ENCODE measurements at places on chromosomes 3 and 15.

DNA sequence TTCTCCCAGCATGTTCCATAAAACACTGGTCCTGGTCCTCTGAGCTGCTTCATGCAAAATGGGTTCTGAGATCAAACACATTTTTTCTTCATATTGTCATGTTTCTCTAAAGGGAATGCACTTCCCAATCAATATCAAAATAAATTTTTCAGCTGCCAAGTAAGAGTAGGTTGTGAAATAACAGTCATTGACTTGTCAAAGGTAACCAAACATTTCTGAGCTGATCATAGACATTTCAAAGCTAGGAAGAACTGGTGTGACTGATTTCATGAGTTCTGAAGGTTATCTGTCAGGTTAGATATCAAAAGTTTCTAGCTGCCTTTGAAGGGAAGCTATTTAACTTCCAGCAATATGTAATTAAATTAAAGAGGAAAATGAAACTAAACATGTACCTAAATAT lies 770.9 kb downstream of the TBL1XR1 start:
- no peak for DNase-seq

GRCh38 chr15:29749365-29750086 lies 72.7 kb downstream of the TJP1 start:
- no peak for DNase-seq

GRCh38 chr15:29530966-29531365 lies 261.3 kb upstream of the NSMCE3 start:
- no peak for DNase-seq

- no peak for DNase-seq
These were observed 38.0 kb upstream of the COPB2 start for GRCh38 chr3:139427283-139428060.

DNA sequence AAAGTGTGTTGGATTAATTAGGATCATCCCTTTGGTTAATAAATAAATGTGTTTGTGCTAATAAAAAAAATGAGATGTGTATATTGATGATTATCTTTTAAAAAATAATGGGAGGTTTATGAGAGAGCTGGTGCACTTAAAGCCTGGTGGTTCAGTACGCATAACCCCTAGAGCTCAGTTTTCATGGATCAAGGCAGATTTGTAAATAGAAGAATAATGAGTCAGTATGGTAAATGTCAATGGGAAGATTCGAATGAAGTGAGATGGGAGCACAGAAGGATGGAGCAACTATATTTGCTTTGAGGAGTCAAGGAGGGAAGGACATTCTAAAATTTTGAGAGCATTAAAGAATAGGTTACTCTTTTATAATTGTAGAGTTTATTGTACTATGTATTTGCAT lies 35.4 kb downstream of the AKAP13 start:
- DNase-seq: no peak

DNA sequence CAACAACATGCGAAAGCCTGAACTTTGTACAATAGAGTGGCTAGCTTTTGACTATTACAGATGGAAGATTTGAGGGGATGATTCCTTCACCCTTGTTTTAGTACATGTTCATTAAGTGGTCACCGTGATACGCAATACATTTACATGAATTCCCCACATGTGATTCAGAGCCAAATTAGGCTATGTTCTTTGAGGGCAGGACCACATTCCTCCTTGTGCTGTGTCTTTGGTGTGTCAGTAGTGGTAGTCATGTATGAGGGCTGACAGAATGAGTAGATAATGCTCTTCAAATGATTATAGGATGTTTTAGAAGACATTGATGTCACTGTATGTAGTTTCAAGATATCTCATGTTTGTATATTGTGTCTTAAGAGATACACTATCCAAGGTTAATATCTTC lies 12.1 kb downstream of the PTPRG start:
- no peak for DNase-seq

GRCh38 chr15:39947401-39948197 lies 13.7 kb downstream of the EIF2AK4 start:
- no peak for DNase-seq

DNA sequence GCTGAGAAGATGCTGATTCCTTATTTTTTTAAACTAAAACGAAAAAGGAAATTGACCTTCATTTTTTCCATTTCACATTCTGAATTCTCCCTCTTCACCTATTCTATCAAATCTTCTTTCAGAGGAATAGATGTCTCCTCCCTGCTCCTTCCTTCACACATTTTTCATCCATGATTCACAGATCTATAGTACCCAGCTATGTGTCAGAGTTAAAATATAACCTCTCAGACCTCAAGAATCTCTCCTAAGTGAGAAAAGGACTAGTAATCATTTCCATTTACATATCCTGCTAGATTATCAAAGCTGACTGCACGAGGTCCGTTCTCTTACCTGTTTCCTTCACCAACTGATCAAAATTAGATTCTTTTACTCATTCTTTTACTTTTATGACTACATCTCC lies 1297.6 kb upstream of the ALCAM start:
- no peak for DNase-seq

- DNase-seq: peak; percentile 55
These were observed 119.9 kb downstream of the LMLN start for GRCh38 chr3:198079771-198080520.

DNA sequence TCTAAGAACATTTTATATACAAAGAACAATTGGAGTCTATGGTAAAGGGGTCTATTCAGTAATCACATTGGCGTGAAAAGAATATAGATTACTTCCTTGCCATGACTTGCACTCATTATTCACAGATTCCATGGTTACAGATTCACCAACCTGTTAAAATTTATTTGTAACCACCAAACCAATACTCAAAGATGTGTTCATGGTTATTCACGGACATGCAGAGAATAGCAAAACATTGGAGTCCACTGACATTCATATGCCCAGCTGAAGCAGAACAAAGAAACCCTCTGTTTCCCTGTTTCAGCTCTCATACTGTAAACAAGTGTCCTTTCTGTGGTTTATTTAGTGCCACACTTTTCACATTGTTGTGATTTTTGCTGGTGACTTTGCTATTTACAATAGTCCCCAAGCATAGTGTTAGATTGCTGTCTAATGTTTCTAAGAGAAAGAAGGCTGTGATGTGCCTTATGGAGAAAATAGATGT lies 185.8 kb upstream of the TTC14 start:
- DNase-seq: no peak

- DNase-seq: no peak
These were observed 332.6 kb upstream of the KCNMB2 start for GRCh38 chr3:178203650-178204049.

DNA sequence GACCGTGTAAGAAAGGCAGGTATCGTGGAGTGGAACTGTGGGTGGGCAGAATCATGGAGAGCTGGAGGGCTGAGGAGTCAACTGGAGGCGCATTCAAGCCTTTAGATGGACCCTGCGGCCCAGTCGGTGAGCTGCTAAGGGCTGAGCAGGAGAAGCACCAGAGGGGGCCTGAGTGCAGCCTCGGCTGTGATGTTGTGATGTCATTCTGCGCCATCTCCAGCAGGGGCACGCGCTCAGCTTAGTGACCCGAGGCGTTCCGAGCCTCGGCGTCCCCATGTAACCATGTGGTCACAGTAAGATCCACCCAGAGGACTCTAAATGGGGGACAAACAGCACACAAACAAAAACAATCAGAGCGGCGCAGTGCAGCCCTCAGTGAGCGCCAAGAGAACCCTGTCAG lies 76.8 kb downstream of the VGLL4 start:
- no peak for DNase-seq

GRCh38 chr15:38042211-38042610 lies 107.8 kb downstream of the TMCO5A start:
- no peak for DNase-seq

GRCh38 chr3:29494305-29495036 lies 213.6 kb downstream of the RBMS3 start:
- DNase-seq: no peak

DNA sequence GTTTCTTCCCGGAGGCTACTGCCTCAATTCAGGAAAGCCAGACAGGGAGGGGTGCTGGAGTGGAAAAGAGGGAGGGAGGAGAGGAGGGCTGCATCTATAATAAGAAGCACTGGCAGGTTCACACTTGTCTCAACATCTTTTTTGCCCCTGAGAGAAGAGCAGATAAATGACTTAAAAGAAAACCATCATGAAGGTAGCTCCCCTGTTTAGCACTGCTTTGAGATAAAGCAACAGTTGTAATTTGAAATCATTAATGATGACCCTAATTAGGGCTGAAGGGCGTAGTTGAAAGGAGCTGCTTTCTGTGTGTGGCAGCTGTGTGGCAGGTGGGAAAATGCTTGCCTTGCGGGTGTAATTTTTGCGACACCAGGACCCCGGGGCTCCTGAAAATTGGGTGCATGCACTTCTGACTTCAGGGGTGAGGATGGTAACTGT lies 222.8 kb upstream of the IL12A start:
- DNase-seq: no peak

- no peak for DNase-seq
These were observed 85.5 kb downstream of the LIPC start for GRCh38 chr15:58517252-58517681.

- DNase-seq: no peak
These were observed 14.3 kb downstream of the ZIC4 start for GRCh38 chr3:147391781-147392624.

- DNase-seq: no peak
These were observed 26.7 kb downstream of the SLC12A8 start for GRCh38 chr3:125185805-125186204.

DNA sequence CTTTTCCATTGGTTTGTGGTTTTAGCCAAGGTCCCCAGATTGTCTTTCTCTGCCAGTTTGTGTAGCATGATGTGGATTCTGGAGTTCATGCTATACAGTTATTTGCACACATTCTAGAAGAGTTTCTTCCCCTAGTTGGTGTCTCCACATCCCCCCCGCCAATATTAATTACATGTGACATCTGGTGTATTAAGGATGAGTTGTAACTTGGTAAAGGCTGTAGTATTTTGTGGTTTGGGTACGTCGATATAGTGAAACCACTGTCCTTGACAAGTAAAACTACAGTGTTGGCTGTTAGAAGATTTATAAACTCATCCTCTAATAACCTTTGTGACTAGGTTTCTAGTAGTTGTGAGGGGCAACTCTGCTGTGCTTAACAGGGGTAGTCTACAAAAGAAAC lies 23.7 kb upstream of the P4HTM start:
- DNase-seq: no peak

DNA sequence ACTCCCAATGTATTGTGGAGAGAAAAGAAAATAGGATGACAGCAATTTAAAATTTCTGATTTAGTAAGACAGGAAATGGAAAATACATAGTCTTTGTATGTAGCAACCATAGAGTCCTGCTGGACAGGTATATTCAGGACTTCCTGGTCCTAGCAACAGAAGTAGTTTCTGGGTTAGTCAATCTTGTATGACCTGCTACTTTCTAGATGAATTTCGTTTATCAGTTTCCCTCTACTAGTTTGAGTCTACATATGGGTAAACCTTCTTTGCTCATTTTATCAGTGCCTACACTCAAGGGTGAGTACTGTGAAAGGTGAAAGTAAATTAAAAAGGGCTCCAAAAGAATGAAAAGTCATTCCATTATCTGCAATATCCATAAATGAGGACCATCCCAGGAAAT lies 309.8 kb downstream of the UNC13C start:
- DNase-seq: no peak

DNA sequence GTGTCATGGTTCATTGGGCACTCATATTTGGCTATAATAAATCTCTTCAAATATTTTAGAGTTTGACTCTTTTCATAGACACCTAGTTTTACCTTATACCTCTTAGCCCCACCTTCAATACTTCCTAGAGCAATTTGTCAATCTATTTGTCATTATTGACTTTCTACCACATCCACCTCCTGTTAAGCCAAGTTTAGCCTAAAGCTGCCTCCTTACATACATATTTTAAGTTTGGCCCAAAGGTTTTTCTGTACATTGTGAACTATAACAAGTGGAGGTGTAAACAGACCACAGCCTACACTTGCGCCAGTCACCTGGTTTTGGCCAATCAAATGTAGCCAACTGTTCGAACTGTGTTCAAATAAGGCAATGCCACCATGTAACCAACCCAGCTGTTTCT lies 18.1 kb upstream of the ABHD17C start:
- DNase-seq: no peak

- peak; percentile 42 for DNase-seq
These were observed 847 bp downstream of the WHAMM start for GRCh38 chr15:82810061-82810889.

DNA sequence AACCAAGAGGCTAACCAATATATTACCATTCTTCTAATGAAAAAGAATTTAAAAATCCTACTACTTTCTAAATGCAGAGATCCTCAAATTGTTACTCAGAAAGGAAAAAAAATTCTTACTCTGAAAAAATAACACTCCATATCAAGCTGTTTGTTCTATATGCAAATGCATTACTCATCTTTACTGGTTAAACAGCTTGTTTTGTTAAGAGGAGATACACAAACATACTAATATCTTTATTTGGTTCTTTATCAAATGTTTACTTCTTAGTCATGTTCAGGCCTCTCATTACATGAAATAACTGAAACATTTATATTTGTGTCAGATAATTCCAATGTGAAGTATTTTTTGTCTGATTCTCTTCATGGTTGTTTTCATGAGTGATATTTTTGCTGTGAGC lies 146.8 kb downstream of the PCCB start:
- DNase-seq: no peak

- DNase-seq: no peak
These were observed 310.3 kb downstream of the OXSM start for GRCh38 chr3:26100176-26100575.

All from stimulated activated CD4-positive, alpha-beta T cell treated with anti-CD3 and anti-CD28 coated beads, Interleukin-2, amount 100 ng/mL, for 24 hours (primary cell).